Suppressor macrophage treated with lipopolysaccharide for 4 hours (primary cell): ENCODE measurements at places on chromosomes 1 and 21.
A peak's percentile ranks its signal among the peaks of the same experiment; 100 is the strongest.

- no peak for DNase-seq
These were observed 24.6 kb downstream of the HMGN2 start for GRCh38 chr1:26496861-26497260.

DNA sequence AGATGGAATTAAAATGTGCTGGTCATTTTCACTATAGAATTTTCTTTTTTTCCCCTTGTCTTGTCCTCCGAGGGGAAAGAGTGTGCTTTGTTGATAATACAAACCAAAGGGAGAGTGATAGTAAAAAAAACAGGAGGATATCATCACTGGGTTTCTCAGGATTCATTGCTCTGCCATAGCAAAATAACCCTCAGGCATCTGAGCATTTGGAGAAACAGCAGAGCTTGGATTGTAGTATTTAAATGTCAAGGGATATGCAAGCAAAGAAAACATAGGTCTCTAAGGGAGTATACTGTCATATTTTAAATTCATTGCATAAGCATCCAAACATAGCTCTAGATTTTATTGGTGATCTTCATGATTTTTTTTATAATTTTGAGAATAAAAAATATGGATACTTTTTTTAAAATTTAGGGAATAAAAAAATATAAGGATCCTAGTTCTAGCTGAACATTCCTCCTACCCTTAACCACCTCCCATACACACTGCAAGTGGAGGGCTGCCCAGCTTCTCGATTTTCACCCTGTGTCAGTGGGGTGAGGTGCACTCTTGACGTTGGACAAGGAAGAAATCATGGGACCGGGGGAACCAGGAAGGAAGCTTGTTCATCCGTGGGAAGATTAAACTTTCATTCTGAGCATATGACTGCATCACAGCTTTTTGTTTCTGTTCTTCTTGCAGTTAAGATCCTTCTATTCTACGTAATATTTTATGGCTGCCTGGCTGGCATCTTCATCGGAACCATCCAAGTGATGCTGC is 4.4 kb downstream of the ATP1B1 start:
- peak; percentile 95 for DNase-seq

- DNase-seq = no peak
These were observed 16.9 kb upstream of the BTG2 start for GRCh38 chr1:203288400-203288799.

- DNase-seq = no peak
These were observed 194.0 kb downstream of the NRIP1 start for GRCh38 chr21:14870853-14871149.

- DNase-seq = no peak
These were observed 6.1 kb downstream of the ZNF692 start for GRCh38 chr1:248852481-248853405.

DNA sequence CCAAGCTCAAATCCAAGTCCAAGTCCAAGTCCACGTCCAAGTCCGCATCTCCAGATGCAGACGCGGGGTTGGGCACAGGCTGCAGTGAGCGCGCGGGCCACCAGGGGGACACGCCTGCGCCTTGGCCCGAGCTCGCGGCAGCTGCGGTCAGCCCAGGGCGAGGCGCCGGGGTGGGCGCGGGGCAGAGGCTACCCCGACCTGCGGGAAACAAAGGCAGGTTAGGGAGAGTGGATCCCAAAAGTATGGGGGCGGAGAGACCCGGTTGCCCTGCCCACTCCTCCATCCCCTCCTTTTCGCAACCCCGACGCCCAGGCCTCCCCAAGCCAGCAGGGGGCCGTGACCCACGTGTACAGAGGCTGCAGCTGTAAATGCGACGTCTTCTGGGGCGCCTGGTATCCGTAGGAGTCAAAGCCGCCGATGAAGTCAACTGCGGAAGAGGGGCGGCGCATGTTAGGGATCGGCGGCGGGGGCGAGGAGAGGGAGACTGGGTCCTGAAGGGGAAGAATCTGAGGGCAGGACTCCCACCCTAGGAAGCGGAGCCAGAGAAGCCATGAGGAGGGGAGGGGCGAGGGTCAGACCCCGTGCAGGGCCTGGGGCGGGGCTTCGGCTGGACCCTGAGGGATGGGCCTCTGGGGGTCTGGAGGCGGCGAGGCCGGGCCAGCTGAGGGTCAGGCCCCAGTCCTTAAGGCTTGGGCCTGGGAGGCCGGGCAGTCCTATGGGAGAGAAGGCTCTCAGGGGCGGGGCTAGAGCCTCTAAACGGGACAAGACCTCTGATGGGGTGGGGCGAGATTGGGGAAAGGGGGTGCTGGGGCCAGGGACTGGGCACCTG is 58.0 kb downstream of the NKAIN1 start:
- DNase-seq = peak; percentile 74

- no peak for DNase-seq
These were observed 22.0 kb downstream of the PARS2 start for GRCh38 chr1:54742282-54742681.

- no peak for DNase-seq
These were observed 573.8 kb upstream of the NR5A2 start for GRCh38 chr1:199453723-199454122.

GRCh38 chr1:226355016-226355415 is 46.1 kb upstream of the LIN9 start:
- no peak for DNase-seq

GRCh38 chr1:170168265-170168664 is 22.5 kb downstream of the NTMT2 start:
- DNase-seq = no peak

- DNase-seq = no peak
These were observed 628.7 kb downstream of the PTPRU start for GRCh38 chr1:29865051-29865450.

- DNase-seq = no peak
These were observed 61.5 kb upstream of the WLS start for GRCh38 chr1:68293609-68294366.

DNA sequence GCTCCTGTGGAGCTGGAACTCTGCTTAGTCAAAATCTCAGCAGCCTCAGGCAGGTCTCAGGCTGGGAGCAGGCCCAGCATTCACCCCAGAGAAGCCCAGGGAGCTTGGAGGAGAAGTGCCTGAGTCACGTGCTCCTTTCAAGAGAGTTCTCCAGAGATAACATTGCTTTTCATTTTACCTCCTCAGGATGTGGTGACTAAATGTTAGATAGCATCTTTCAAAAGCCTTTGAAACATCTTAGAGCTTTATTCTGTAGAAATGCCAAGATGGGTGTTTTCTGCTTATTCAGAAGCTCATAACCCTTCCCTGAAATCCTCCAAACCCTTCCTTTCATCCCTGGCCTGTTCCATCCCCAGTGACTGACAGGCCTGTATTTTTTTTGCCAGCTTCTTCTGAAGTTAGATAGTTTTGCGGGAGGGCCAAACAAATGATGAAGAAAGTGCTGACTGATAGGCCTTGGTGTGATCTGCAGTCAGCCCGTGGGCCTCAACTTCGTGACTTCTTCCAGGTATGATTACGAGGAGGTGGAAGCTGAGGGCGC is 58.0 kb downstream of the PGM1 start:
- DNase-seq = no peak

- DNase-seq = no peak
These were observed 31.4 kb upstream of the LYST start for GRCh38 chr1:235898126-235898525.

GRCh38 chr1:87915771-87916170 is 587.1 kb downstream of the LMO4 start:
- no peak for DNase-seq

- DNase-seq = no peak
These were observed 29.2 kb downstream of the RRP15 start for GRCh38 chr1:218314316-218314715.

DNA sequence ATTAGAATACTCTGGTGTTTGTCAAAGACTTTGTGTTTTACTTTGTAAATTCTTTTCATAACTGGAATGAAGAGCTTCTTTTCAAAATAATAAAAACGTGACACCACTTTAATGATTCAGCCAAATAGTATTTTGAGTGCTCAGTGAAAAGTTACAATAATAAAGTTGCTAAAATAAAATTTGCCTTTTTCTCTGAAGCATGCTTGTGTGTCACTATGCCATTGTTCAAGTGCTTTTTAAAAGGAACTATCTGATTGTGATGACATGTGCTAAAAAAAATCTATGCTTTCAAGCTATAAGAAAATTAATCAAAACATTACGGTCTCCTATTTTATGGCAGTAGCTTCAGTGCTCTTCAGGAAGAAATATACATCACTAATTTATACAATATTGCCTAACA is 1290.5 kb upstream of the B3GALT2 start:
- DNase-seq = no peak

- no peak for DNase-seq
These were observed 23.6 kb downstream of the HTR6 start for GRCh38 chr1:19688041-19688842.

DNA sequence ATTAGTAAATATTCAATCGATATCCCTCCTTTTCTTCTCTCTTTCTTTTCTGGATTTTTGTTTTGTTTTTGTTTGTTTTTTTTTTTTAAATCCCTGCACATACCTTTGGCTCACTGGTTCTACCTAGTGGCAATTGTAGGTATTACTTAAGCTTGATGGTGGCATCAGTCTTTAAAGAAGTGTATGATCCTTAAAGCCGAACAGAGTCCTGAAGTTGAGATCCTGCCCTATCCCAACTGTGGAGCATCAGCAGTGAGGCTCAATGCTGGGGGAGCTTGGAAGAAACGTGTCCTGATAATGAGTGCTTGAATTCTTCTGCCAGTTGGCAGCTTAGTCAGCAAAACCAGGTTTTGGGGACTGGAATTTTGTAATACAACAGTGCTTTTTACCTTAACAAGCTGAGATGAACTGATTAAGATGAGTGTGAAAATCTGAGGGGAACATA is 60.8 kb downstream of the FASLG start:
- DNase-seq = peak; percentile 55

GRCh38 chr1:68229650-68230483 is 2.5 kb downstream of the WLS start:
- no peak for DNase-seq

DNA sequence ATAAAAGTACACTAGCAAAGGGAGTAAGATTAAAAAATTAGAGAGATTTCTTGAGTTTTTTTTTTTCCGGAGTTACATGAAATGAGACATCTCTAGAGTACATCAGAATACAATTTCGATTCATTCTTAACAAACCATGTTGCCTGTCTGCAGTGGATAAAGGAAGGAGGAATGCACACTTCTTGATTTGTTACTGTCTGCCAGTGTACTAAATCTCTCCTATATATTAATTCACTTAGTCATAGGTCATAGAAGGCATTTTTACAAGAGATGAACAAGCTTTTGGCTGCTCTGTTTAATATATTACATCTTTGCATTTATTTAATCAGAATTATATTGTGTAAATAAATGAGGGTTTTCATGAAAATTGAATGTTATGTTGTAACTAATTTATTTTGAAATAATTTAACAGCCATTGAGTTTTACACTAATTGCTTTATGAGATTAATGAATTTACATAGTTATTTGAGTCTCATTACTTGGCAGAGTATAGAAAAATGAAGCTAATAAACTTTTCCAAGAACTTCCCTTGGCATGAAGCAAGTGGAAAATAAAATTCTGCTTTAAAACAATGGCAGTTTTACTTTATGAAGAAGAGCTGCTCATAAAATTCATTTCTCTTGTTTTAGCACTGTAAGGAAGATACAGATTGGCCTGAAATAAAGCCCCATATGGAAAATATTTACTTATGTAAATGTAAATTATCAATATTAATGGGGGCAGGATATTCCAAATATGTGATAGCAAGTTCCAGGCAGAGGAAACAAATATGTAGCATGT is 1284.7 kb downstream of the BRINP3 start:
- DNase-seq = no peak

GRCh38 chr1:90502696-90503095 is 214.4 kb downstream of the BARHL2 start:
- no peak for DNase-seq

- DNase-seq = no peak
These were observed 5.9 kb downstream of the PHLDA3 start for GRCh38 chr1:201463071-201463552.

DNA sequence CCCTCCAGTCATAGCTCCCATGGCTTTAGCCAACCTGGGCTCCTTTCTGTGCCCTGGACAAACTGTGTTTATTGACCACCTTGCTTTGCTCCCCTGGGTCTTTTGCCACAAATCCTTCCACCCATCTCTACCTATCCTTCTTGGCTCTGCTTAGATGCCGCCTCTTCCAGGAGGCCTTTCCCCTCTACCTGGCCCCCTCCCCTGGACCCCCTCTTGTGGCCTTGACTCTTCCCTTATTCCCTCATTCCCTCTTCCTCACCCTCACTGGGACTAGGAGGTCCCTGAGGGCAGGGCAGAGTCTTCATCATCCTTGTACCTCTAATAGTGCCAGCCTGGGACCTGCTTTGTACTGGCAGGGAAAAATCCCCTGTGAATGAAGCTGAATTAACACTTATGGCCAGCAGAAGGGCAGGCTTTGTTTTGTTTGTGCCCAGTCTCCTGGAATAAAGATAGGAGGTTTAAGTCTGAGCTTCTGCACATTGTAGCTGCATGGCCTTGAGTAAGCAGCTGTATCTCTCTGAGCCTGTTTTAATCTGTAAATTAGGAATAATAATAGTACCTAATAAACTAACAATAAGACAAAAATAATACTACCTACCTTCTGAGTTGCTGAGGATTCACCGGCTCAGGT is 13.7 kb downstream of the PTPRU start:
- no peak for DNase-seq

DNA sequence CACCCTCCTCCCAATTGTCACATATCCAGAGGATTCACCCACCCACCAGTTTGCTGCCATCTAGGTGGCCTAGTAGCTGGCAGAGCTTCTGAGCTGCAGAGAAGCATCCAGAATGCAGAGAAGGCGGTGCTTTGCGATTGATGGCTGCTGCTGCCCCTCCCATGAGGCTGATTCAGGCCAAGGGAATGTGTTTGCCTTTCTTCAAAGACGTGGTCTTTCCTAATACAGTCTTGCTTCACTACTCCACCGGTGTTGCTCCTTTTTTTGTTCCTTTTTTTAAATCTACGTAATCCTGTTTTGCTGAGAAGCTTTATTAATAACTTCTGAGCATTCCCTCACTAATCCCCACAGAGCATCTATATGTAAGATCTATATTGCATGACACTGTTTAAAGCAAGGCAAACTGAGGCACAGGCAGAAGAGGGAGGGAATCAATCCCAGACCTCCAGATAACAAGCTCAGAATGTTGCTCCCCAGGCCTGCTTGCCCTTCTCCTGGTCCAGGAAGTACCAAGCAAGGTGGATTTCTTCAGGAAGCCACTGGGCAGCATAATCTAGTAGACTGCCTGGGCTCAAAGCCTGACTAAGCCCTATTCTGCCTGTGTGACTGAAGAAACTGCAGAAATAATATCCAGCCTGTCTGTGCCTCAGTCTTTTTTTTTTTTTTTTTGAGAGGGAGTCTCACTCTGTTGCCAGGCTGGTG is 275.5 kb upstream of the FMN2 start:
- peak; percentile 71 for DNase-seq

DNA sequence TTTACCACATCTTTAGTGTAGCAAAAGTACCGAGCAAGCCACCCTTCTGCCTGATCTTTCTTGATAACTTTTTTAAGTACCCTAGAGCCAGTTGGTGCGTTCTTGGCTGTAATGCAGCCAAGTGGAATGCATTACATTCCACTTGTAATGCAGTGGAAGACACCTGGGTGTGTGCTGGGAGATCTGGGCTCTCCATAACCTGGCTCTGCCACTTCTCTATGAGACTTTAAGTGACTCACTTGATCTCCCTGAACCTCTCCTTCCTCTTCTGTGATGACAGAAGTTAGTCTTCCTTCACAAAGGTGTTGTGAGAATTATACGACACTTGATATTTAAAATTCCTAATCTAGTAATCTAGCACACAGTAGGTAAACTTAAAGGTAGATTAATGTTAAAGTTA is 35.3 kb upstream of the NFIA start:
- DNase-seq = no peak

GRCh38 chr1:180041582-180041981 is 87.0 kb downstream of the CEP350 start:
- DNase-seq = no peak

- no peak for DNase-seq
These were observed 103.3 kb downstream of the GDAP2 start for GRCh38 chr1:117826119-117826518.

- no peak for DNase-seq
These were observed 113.0 kb downstream of the GLIS1 start for GRCh38 chr1:53625766-53626520.
